PC-9 (cell line): ENCODE measurements at places on chromosomes 6 and 20.

- DNase-seq = peak; percentile 58
Measured at GRCh38 chr6:33314515-33314942, 651 bp upstream of the TAPBP start.

DNA sequence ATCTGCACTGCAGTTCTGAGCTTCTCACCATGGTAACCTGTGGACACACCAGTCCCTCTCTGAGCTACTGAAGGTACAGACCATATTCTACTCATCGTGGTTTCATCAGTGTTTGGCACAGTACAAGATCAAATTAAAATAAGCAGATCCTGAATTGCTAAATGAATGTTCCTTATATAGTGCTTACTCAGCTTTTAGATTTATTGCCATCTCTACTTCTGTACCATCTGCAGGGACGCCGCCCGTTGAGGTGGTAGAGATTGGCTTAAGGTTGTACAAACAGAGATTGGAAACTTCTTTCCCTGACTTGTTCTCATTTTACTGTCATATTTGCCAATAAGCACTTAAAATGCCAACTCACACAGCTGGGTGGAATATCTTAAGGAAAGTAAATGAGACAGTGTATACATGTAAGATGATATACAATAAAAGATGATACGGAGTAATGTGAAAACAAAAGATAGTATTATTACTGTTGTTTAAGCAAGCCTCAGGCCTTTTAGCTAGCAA, 223.4 kb upstream of the FOXQ1 start:
- no peak for DNase-seq

- no peak for DNase-seq
Measured at GRCh38 chr20:43477193-43477592, 19.5 kb downstream of the SRSF6 start.

DNA sequence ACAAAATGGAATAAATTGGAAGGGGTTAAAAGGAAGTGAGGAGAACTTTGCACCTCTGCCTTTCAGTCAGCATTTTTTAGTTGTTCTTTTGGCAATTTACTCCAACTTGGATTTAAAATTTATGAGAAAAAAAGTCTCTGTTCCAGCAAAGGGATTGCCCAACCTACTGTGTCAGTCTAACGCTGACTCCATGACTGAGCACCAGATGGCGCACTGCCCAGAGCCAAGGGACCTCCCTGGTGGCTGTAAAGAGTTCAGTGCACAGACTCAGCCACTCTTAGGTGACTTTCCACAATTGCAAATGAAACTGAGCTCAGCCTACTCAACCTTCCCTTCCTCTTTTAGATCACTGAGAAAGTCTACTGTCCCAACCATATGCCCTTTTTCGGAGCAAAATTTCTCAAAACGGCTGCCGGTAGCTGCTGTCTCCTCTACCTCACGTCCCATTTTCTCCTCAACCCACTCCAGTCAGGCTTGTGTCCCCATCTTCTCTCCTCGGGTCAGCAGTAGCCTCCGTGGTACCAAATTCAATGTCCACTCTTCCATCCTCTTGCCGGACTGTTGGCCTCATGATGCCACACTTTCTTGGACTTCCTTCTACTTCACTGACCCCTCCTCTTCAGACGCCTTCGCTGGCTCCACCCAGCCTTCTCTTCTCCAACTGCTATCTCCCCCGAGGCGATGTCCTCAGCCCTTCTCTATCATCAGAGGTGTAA, 38.7 kb downstream of the GSTA2 start:
- peak; percentile 39 for DNase-seq

GRCh38 chr6:27019651-27020552, 227.6 kb upstream of the PRSS16 start:
- DNase-seq = peak; percentile 86

GRCh38 chr20:41734506-41734945, 116.3 kb upstream of the CHD6 start:
- DNase-seq = peak; percentile 45

- DNase-seq = no peak
Measured at GRCh38 chr20:21109144-21109543, 3.0 kb upstream of the LINC00237 start.

DNA sequence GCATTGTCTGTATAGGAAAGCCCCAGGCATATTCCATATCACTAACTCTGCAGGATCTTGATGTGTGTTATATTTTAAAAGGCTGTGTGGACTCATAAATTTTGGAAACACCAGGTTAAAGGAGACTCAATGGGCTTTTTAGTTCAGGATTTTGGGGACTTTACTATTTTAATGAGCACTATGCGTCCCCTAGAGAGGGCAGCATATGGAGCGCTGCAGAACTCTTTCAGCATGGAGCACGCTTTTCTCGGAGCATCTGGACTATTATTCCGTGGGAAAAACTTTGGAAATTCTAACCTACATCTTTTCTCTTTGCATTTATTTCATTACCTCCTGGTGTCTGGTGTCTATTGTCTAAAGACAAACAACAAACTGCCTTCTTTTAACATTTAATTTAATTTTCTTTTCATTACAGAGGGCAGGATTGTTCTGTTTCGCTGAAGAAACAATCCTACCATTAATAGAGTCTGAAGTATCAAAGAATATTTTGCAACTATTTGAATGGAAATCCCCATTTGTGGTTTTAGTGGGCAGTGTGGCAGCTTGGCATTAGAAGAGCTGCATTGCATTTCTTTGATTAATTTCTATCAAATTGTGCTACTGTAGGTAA, 399.9 kb upstream of the HSF2 start:
- DNase-seq = no peak

DNA sequence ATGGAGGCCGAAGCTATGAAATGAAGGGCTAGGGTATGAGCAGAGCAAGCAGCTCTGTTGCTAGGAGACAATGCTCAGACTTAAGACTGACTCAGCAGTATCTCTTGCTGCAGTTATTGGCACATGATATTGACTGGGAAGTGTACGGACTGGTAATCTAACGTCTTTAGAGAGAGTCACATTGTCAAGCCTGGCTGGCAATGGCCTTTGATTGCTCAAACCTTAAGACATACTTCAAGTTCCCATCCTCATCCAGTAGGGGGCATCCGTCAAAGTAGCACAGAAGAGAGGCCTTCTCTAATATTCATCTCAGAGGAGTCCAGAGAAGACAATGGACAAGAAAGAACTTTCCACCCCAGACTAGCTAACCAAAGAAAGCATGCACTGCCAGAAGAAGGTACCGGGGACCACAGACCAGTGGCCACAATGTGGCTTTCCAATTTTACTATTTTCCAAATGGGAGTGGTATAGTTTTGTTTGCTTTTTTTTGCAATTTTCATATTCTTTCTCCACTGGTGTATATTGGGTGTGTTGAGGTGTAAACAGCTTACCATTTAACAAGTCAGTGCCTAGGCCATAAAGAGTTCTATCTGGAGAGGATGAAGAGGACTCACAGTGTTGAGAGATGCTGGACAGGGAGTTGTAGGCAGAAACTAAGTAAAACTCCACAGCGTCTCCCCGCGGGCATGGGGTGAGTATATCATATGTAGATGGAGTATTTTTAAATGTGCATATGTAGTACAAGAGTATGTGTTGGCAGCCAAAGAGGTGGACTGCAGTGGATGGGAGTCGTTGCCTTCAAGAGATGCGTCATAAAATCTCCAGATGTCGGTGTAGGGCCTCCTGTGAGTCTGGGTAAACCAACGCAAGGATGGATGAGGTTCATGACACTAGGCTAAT, 36.7 kb downstream of the LRFN2 start:
- no peak for DNase-seq

GRCh38 chr20:62370115-62370806, 3.1 kb upstream of the LAMA5 start:
- peak; percentile 87 for DNase-seq

- peak; percentile 18 for DNase-seq
Measured at GRCh38 chr6:110944681-110945151, 13.8 kb upstream of the GTF3C6 start.

DNA sequence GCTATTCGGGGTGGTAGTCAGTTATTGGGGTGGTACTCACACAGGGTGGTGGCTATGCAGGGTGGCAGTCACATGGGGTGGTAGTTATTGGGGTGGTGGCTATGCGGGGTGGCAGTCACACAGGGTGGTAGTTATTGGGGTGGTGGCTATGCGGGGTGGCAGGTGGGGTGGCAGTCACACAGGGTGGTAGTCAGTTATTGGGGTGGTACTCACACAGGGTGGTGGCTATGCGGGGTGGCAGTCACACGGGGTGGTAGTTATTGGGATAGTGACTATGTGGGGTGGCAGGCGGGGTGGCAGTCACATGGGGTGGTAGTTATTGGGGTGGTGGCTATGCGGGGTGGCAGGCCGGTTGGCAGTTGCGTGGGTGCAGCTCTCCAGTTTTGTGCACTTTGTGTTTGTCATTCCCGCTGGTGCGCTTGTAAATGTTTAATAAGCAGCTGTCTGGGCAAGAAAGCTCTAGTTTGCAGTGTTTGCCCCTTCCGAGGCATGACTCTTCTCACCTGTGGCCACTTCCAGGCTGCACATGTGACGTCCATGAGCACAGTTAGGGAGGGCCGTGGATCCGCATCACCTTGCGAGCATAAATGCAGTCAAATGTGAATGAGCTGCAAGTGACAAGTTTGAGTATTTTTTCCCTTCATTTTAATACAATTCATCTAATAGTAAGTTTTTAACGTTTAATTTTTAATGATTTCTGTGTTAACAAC, 219.0 kb upstream of the CST7 start:
- no peak for DNase-seq

DNA sequence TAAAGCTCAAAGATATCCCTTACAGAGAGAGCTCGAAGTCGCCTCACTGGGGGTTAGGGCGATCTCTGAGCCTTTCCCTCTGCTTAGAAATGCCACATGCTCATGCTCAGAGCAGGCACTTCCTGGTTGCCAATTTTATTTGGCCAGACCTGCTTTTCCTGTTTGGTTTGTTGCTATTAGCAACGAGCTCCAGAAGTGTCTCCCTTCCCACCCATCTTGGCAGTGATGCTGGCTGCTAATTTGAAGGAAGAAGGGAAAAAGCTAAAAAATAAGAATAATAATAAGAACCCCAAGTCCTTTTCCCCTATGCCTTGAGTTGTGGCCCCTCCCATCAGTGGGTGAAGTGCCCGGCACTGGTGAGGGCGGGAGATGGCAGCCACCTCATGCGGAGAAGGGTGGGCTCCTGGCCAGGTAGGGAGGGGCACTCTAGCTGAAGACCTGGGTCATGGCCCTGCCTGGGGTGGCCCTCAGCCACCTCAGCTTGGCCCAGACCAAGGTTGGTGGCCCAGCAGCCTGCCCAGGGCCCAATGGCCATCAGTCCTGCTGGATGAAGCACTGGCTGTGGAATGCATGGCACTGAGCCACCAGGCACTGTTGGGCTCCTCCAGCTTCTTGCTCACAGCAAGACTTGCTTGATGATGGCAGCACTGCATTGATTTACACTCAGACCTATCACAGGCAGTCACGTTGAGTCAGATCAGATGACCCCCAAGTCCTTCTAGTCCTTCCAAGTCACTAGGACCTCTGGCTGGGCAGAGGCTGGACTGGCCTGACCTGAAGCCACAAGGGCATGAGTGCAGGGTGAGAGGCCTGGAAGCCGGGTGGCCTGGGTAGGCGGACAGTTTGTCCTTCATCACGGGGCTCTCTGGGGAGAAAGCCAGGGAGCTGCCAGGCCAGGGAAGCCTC, 79.0 kb downstream of the SYNJ2 start:
- DNase-seq = peak; percentile 89

DNA sequence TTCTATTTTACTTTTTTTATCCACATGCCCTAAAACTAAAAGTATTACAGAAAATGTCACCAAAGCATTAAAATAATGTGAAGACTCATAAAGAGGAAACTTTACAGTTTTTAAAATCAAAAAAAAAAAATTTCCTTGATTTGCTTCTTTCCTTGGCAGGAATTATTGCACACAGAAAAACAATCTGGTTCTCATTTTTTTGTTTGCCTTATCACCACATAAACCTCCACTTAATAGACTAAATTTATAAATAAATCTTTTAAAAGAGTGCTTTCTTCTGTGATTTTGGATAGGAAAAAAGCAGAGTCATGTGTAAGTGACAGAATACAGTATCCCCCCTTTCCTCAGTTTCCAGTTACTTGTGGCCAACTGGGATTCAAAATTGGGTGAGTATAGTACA, 695.1 kb upstream of the CITED2 start:
- no peak for DNase-seq
